Activated T-helper 1 cell treated with Interleukin-2 at 50 U/mL for 16 hours (primary cell): ENCODE measurements at places on chromosomes 7 and 10.

DNA sequence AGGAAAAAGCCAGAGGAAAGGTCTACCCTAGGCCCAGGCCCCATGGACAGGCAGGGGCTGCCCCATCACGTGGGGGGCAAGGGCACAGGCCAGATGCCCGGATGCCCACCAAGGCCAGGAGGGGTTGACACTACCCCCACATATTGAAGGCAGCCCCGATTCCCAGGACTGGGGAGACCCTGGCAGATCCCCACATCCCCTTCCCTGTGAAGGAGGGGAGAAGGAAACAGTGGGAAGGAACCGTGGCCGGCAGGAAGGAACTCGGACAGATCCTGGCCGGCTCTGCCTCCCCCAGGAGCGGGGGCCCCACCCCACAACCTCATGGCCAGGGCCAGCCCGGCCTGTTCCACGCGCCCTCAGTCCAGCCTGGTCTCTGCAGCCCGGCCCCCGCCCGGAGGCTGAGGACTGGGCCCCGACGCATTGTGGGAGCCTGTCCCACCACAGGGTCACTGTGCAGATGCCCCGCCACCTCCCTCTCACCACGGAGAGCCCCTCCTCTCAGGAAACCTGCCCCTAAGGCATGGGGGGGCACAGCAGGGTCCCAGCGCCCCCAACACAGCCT lies 41.3 kb downstream of the PAPOLB start:
- no peak for DNase-seq

DNA sequence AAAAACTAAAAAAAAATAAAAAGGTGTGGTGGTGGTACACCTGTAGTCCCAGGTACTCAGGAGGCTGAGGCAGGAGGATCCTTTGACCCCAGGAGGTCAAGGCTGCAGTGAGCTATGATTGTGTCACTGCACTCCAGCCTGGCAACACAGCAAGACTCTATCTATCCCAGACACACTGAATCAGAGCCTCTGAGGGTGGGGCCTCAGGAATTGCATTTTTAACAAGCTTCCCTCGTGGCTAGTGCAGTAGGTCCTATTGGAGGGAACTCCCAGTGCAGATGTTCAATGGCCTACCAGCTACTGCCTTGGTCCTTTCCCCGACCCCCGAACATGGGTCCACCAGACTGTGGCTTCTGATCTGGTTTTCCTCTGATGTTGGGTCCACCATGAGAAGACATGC lies 14.9 kb downstream of the STRA8 start:
- no peak for DNase-seq

DNA sequence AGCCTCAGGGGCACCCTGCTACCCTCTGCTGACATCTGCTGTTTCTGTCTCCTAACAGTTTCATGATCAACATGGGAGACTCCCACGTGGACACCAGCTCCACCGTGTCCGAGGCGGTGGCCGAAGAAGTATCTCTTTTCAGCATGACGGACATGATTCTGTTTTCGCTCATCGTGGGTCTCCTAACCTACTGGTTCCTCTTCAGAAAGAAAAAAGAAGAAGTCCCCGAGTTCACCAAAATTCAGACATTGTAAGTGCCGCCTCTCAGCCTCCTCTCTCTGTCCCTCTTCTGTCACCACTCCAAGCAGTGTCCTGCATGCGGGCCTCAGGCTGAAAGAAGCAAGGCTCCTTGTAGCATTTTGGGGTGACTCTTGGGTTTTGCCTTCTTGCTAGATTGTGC lies 39.0 kb downstream of the POR start:
- no peak for DNase-seq

GRCh38 chr10:129969184-129969910 lies 5.3 kb upstream of the EBF3 start:
- DNase-seq = no peak

DNA sequence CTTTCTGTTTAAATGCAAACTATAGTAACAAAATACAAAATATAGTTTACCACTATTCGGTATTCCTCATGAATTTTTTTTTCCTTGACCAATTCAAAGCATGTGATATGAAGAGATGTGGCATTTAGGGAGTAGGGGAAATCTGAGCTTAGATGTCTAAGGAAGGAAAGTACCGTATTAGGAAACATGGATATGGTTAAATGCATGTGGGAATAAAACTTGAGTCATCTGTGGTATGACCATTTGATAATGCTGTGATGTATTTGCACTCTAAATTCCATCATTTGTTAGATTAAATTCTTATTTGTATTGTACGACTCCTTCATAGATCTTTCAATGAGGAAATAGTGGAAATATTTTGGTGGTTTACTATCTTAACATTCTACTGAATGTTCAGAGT lies 19.7 kb downstream of the AHR start:
- no peak for DNase-seq

- no peak for DNase-seq
Observed at GRCh38 chr7:95490231-95490762, 4.6 kb downstream of the ASB4 start.

- no peak for DNase-seq
Observed at GRCh38 chr7:922334-923107, 32.0 kb downstream of the ADAP1 start.

DNA sequence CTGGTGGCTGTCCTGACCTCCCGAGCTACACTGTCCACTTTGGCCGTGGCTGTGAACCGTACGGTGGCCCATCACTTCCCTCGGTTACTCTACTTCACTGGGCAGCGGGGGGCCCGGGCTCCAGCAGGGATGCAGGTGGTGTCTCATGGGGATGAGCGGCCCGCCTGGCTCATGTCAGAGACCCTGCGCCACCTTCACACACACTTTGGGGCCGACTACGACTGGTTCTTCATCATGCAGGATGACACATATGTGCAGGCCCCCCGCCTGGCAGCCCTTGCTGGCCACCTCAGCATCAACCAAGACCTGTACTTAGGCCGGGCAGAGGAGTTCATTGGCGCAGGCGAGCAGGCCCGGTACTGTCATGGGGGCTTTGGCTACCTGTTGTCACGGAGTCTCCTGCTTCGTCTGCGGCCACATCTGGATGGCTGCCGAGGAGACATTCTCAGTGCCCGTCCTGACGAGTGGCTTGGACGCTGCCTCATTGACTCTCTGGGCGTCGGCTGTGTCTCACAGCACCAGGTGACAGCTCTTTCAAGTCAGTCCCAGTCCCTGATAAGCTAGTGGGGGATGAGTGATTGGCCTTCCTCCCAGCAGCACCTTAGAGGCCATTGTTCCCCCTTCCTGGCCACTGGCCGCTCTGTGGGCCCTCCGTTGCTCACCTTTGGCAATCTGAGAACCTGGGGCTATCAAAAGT lies 3.0 kb downstream of the CHPF2 start:
- DNase-seq = no peak

DNA sequence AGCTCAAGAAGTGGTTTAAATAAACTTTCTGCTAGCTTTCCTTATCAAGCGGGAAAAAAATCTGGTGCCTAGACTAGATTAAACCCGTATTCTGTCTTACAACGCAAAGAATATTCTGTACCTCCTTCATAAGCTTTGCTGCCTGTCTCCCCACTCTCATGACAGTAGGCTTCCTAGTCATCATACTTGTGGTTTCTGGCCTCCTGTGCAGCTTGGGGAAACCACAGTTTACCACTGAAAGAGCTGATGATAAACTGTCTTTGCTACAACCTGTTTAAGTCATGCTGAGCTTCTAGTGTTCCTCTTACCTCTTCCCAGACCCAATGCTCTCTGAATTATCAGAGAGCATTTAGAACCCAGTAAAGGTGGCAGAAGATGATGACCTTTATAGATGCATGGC lies 55.0 kb downstream of the PODXL start:
- DNase-seq = peak; percentile 13

DNA sequence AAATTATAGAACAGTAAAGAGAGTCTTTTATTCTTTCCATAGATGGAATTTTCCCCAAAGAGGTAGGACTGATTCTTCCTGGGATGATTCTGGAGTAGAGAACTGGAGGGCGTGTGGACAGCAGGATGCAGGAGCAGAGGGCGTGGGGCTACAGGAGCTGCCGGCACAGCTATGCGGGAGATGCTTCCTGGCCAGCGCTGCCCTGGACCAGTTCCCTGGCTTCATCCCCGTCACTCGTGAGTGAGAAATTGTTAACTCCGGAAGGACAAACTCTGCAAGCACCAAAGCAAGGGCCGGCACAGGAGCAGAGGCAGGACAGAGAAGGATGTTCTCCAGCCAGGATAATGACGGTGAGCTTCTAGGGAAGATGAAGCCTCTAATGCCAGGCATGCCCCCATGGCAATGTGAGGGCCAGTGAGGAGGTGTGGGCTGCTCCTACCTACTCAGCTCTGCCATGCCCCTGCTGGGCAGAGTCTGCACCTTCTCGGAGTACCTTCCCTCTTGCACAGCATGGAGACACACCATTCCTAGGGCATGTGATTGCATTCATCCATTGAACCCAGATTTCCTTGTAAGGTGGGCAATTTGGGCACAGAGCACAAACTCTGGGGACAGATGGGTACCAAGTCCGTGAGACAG lies 760.9 kb upstream of the IGFBP3 start:
- DNase-seq = no peak

- no peak for DNase-seq
Observed at GRCh38 chr10:60663850-60664249, 114.4 kb upstream of the CDK1 start.

- no peak for DNase-seq
Observed at GRCh38 chr7:122056977-122057376, 87.1 kb downstream of the AASS start.

DNA sequence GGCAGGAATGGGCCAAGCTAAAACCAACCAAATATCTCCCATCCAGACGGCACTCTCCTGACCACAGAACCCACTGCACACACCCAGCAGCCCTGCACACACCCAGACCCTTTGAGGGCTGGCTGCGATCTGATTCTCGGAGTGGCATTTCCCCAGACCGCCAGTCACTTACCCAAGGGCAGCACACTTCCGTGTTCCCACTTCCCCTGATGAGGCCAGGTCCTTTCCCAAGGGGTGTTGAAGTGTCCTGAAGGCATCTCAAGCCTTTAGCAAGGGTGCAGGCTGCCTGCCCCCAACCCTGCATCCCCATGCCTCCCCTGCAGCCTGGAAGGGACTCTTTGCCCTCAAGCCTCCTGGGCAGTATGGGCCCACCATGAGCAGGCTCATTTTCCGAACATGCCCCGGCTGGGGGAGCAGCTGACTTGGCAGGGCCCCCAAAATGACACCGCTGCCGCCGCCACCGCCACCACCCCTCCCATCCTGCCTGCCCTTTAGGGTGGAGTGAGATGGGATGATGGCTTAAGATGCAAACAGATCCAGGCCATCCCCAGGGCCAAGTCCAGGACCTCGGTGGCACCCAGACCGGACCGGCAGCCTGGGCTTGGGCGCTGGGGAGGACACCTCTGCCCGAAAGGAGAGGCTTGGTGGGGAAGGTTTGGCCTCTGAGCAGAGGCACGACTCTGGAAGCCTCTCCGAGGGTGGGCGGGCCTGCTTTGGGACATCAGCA lies 159.8 kb downstream of the NRF1 start:
- no peak for DNase-seq

GRCh38 chr7:115146148-115146547 lies 224.3 kb downstream of the MDFIC start:
- DNase-seq = no peak

- no peak for DNase-seq
Observed at GRCh38 chr10:1156921-1157614, 100.9 kb downstream of the WDR37 start.

DNA sequence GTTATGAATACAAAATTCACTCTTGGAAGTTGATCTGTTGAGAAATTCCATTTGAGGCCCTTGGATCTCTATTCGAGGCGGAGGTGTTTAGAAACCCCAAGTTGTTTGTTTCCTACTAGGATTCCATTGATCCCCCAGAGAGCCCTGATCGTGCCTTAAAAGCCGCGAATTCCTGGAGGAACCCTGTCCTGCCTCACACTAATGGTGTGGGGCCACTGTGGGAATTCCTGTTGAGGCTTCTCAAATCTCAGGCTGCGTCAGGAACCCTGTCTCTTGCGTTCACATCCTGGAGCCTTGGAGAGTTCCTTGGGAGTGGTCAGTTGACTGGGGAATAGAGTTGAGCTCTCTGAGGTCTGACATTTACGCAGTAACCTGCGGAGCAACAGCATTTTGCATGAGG lies 1.2 kb downstream of the CFAP69 start:
- no peak for DNase-seq

DNA sequence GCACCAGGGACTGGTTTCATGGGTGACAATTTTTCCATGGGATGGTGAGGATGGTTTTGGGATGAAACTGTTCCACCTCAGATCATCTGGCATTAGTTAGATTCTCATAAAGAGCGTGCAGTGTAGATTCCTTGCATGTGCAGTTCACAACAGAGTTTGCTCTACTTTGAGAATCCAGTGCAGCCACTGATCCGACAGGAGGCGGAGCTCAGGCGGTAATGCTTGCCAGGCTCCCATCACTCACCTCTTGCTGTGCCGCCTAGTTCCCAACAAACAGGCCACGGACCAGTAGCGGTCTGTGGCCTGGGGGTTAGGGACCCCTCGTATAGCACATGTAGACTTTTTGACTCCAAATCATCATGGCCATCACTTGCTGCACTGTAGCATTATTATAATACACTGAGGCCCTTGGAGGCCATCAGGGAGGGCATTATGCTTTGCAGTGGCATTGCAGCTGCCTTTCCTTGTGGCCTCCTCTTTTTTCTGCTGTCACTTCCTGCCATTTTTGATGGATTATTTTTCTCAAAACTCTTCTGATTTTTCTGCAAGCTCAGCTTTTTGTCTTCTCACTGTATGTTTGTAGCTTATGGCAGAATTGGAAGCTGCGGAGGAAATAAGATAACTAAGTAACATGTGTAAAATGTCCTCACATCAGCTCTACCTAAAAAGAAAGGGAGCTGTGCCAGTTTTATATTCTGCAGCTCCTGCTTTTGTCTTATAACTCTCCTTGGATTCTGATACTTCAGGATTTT lies 18.5 kb downstream of the CSGALNACT2 start:
- no peak for DNase-seq

DNA sequence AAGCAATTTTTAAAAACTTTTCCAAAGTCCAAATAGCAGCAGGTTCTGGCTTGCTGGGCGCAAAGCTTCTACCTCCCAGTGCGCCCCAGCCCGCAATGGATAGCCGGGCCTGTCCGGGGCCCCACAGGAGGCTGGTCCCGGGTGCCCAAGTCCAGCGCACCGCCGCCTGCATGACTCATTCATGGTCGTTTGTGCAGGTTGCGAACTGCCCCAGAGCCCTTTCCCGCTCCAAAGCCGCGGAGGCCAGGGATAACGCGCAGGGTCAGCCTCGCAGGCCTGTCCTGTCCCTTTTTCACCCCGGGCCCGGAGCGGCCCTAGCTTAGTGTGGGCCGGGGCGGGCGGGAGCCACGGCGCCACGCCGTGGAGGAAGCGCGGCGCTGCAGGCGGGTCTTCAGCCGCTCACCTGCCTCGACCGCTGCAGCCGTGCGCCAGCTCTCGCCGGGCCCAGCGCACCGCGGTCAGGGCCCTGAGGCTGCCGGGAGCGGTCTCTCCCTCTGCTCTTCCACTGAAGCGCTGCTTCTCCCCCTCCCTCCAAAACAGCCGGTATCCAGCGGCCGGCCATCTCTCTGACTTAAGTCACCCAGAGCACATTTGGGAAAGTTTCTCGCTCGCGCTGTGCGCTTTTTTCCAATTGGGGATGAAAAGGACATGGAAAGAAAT lies 1.7 kb upstream of the EGR2 start:
- peak; percentile 49 for DNase-seq

- no peak for DNase-seq
Observed at GRCh38 chr10:132512693-132513345, 24.8 kb upstream of the INPP5A start.
